ENCODE measurements at places on chromosomes 3 and 15.
A peak's percentile ranks its signal among the peaks of the same experiment; 100 is the strongest.

DNA sequence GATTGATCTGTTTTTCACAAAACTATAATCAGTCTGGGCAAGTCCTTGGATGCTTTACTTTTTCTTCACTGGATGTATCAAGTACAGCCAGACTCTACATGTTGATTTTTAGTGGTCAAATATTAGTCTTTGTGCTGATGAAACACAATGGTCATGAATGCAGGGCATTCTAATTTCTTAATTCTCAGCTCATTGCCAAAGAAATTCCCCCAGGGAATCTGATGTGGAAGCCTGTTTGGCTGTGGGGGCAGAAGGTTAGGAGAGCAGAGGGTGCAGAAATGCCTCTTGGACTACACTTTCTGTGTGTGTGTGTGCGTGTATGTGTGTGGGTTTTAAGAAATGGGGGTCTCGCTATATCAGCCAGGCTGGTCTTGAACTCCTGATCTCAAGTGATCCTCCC, 48.7 kb upstream of the HACD2 start:
- no peak for DNase-seq

GRCh38 chr3:30324587-30324986, 281.8 kb upstream of the TGFBR2 start:
- no peak for DNase-seq

DNA sequence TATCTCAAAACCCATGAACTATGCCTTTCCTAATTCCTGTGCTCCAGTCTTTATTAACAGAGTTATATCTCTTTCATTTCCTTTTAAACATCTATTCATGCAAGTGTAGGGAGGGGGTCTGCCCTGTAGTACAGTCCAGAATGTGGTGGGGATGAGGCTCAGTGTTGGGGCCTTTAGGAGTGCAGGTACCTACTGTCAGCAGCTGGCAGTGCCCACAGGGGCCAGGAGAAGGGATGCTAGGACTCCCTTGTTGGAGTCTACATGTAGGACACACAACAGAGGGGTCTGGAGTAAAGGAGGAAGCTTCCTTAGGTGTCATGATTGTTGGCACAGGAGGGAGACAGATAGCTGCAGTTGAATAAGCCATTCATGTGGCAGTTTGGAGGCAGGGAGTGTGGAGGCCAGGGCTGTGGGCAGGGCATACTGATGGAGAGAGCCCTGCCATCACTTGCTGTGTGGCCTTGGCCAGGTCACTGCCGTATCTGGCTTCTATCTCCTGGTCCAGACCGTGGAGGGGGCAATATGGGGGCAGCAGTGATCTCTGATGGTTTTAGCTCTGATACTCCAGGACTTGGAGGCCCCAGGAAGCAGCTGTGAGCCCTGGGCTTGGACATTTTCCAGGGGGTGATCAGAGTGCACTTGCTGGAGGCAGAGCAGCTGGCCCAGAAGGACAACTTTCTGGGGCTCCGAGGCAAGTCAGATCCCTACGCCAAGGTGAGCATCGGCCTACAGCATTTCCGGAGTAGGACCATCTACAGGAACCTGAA, 29.5 kb downstream of the ESYT3 start:
- DNase-seq = peak; percentile 35

- no peak for DNase-seq
These were observed 57.9 kb downstream of the TIMP4 start for GRCh38 chr3:12100784-12101183.

GRCh38 chr3:17094551-17094950, 209.8 kb downstream of the PLCL2 start:
- DNase-seq = no peak

DNA sequence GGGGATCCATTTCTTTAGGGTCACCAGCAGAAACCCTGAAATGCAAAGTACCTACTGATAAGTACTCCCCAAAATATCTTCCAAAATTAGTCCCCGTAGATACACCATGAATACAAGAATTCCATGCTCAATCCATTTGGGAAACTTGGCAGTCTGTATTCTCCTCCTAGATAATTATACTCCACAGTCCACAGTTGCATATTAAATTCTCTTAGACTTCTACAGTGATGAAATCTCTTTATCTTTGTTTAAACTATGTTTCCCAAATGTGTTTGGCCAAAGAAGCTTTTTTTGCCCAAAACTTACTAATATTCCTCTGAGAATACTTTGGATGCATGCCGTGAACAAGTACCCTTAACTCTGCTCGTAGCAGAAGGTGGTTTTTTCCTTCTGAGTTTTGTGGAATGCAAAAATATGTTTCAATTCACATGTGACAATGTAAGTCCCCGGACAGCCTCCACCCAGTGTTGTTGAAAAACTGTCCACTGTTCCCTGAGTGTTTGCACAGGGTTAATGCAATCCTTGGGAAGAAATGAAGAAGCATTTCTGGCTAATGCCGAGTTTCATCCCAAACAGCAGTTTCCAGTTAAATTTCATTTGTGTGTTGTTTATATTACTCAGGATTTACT, 126.7 kb downstream of the ARNT2 start:
- DNase-seq = no peak

All from DMS 273 treated with DMSO at 0.1 percent for 48 hours (cell line).